ENCODE measurements at places on chromosomes 4 and X. TPM values are rescaled to one million over a fixed set of nuclear protein-coding genes. Genes with fewer than 3 reads are reported as not detected.

Gene SRPX2
- 18.0 TPM for total RNA-seq

- H3K27ac ChIP-seq: no peak overlapping the region
- DNase-seq: no peak
- H3K27me3 ChIP-seq: peaks cover 42% of the 10 kb centered on the region
- no peaks in the 10 kb centered on the region for H3K4me1 ChIP-seq
- no peak overlapping the region for H3K4me3 ChIP-seq
- no peaks in the 10 kb centered on the region for H3K36me3 ChIP-seq
Measured at GRCh38 chr4:8769645-8770517, 101.8 kb downstream of the HMX1 start.

DNA sequence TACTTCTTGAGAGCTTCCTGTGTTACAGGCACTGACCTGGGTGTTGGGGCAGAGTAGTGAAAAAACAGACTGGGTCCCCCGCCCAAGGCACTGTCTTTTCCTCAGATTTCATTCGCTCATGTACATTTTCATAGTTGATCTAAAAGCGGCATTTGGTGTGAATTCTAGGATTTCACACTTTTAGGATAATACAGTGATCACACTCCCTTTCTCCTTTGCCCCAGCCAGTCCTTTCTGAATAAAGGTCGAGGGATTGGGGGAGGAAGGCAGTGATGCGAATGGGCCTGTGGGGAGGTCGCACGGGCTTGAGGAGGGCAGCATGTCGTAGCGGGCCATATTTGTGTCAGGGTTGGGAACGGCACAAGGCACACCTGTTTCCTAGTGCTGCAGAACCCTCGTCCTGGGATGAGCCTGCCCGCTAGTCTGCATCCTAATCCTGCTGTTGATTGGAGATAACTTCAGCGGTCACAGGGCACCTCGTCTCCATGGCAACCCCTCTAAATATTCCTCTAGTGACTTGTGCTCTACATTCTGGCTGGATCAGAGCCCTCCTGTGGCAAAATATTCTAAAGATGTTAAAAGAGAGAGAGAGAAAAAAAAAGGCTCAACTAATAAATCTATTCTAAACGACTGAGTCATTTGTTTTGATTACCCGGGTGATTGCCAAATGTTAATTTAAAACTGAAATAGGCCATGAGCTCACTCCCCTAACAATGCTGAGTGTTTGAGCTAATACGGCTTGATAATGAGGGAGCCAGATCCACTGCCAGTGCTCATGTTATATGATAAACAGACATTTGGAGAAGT lies 21.8 kb downstream of the FHL1 start:
- H3K4me3 ChIP-seq: no peak overlapping the region
- H3K27ac ChIP-seq: peak overlapping the region; percentile 81
- no peaks in the 10 kb centered on the region for H3K36me3 ChIP-seq
- peak; percentile 28 for DNase-seq

- H3K27ac ChIP-seq: no peak overlapping the region
- no peaks in the 10 kb centered on the region for H3K36me3 ChIP-seq
- H3K4me1 ChIP-seq: peaks cover 22% of the 10 kb centered on the region
- no peak for DNase-seq
Measured at GRCh38 chr4:137707626-137708025, 175.3 kb upstream of the PCDH18 start.

DNA sequence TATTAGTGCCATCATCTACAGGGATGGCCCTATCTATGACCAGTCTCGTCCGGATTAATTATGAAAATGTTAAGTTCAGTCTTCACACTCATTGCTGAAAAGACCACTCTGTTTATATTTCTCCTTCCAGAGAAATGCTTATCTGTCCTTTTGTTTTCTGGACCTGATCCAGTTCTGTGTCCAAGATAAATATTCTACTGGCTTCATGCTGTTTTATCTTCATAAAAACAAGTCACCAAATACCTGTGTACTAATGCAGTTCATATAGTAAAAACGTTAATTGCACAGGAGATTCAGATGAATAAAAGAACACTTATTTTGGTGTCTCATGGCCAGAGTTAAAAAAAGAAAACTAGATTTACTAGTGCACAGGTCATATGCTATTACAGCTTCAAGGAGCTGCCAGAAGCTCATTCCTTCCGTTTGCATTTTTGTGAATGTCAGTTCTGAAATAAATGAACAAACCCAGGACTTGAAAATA lies 17.3 kb downstream of the FNIP2 start:
- H3K27ac ChIP-seq: peak overlapping the region; percentile 76
- no peaks in the 10 kb centered on the region for H3K36me3 ChIP-seq
- DNase-seq: no peak
- no peak overlapping the region for H3K4me3 ChIP-seq

DNA sequence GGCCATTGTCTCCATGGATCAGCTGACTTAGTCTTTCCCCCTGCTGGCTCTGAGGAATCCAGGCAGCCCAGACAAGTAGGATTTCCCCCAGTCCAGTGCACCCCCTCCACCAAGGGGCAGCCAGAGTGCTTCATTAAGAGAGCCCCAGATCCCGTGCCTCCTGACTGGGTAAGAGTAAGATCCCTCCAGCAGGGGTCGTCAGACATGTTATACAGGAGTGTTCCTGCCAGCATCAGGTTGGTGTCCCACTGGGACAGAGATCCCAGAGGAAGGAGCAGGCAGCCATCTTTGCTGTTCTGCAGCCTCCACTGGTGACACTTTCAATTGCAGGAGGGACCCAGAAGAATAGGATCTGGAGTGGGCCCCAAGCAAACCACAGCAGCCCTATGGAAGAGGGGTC lies 29.0 kb upstream of the INPP4B start:
- DNase-seq: no peak
- no peaks in the 10 kb centered on the region for H3K4me1 ChIP-seq
- H3K27ac ChIP-seq: no peak overlapping the region
- no peak overlapping the region for H3K4me3 ChIP-seq
- no peaks in the 10 kb centered on the region for H3K27me3 ChIP-seq
- H3K36me3 ChIP-seq: no peaks in the 10 kb centered on the region

DNA sequence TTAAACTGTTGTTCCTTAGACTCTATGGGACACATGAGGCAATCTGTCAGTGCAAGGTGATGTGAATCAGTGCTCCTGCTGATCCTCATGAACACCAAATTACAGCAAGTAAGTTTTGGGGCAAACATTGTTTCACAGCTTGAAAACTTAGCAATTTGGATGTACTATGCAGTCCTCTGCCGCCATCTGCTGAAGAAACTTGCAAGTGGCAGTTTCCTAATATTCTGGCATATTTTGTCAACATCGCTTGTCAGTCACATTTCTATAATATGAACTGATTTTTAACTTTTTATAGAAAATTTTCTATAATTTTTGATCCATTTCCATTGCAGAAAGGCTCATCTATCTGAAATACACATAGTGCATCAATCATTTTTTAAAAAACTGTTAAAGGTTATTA lies 56.3 kb downstream of the ZAR1 start:
- H3K27ac ChIP-seq: no peak overlapping the region
- no peak overlapping the region for H3K4me3 ChIP-seq
- H3K27me3 ChIP-seq: no peaks in the 10 kb centered on the region

DNA sequence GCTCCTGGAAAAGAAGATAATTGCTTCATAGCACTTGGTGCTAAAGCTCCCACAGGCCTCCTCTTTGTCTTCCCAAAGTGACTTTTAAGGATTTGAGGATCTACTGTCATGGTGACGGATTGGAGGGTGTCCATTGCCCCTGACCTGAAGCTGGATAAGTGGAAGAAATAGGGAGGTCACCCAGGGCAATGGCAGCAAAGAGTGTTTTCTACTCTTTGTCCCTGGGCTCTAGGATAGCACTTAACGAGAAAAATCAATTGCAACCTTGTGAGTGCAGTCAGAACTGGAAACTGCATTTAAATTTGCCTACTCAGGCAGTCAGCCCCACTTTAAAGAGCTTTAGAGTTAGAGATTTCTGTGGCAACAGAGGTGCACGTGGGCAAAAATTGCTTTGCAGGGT lies 43.7 kb upstream of the XK start:
- no peaks in the 10 kb centered on the region for H3K4me1 ChIP-seq
- H3K27ac ChIP-seq: no peak overlapping the region
- DNase-seq: no peak
- H3K4me3 ChIP-seq: no peak overlapping the region
- no peaks in the 10 kb centered on the region for H3K27me3 ChIP-seq
